IPS DF 19.7 (cell line): ENCODE measurements at places on chromosomes 7 and 10.

- no peak for DNase-seq
Measured at GRCh38 chr10:78433076-78433595, 399.5 kb downstream of the RPS24 start.

GRCh38 chr10:64795847-64796246, 1274.6 kb downstream of the REEP3 start:
- no peak for DNase-seq

GRCh38 chr10:88041243-88042159, 178.1 kb downstream of the PTEN start:
- DNase-seq = no peak

- no peak for DNase-seq
Measured at GRCh38 chr7:31014826-31015225, 37.3 kb upstream of the ADCYAP1R1 start.

DNA sequence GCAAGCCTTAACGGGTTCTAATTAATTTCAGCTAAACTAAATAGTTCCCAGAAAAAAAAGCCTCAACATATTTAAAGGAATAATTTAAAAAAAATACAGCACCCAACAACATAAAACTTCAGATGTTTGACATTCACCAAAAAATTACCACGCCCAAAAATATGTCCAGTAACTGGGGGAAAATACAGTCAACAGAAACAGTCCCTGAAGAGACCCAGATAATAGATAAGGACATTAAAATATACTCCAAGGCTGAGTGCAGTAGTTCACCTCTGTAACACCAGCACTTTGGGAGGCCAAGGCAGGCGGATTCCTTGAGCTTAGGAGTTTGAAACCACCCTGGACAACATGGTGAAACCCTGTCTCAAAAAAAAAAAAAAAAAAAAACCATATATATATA, 78.0 kb downstream of the BTAF1 start:
- no peak for DNase-seq

DNA sequence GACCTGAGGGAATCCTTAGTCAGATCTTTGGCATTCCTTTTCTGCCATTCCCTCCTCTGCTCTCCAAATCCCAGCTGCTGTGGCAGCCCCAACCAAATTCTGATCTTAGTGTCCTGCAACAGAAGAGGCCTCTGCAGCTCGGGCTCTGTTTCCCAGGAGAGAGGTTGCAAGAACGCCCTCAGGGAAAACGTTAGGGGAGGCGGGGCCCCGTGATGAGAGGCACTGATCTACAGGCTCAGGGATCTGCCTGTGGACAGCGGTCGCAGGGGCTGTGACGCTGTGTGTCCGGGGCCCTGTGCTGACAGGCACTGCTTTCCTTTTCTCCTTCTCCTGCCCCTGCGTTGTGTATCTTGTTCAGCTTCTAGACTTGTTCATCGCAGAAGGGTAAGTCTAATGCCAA, 57.3 kb upstream of the DPYSL4 start:
- no peak for DNase-seq

DNA sequence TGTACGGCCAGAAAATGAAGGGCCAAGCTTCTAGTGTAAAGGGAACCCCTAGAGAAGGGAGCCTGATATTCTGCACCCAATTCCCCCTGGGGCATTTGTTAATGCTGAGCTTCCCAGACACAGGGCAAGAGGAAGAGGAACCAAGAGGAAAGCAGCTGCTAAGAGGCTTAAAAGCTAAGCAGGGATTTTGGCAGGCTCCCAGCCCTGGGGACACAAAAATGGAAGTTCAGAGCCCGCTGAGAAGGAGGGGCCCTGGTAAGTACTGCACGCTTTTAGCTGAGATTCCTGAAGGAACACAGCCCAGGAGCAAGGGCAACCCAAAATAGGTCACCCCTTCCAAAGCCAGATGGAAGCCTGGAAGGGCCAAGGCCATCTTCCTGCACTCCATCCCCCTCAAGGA, 387.3 kb upstream of the MGMT start:
- DNase-seq = no peak

DNA sequence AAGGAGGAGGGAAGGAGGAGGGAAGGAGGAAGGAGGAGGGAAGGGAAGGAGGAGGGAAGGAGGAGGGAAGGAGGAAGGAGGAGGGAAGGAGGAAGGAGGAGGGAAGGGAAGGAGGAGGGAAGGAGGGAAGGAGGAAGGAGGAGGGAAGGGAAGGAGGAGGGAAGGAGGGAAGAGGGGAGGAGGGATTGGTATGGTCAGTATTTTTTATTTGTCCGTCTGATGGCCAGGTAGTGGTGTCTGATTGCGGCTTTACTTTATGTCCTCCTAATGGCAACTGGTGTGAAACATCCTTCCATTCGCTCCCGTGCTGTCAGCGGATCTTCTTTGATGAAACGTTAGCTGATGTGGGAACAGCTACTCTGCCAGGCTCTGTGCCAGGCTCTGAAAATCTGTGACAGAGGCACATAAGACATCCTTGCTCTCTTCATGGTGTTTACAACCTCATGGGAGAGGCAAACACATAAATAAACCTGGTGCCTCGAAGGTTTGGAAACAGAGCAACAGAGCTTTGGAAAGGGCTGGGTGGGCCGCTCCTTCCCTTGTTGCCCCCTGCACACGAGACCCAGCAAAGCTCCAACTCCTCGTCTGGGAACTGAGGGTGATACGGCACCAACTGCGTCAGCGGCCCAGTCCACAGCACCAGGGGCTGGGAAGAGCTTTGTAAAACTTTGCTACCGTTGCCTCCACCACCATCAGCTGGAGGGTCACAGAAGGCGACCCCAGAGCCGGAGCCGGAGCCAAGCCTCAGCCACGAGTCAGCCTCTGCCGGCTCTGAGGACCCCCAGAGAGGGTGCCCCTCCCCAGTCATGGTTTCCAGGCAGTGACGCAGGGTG, 40.3 kb downstream of the PDGFA start:
- DNase-seq = no peak

- no peak for DNase-seq
Measured at GRCh38 chr10:31605861-31606525, 287.0 kb downstream of the ZEB1 start.

GRCh38 chr7:39069031-39069430, 91.3 kb downstream of the POU6F2 start:
- peak; percentile 23 for DNase-seq

DNA sequence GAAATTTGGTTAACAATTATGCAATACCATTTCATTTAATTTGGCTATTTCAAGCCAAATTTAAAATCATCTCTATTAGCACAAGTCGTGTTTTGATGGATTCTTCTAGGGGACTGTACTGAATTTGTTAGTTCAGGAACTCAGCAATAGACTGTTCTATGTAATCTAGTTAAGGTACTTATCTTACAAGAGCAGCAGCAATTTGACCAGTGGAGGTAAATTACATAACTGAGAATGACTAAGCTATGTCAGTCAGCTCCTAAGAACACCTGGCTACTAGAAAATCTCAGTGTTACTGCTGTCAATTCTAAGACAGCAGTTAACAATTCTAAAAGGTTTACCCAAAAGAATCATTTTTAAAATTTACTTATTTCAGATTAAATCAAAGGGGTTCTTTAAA, 513.9 kb upstream of the ZWINT start:
- no peak for DNase-seq

GRCh38 chr7:57496395-57496794, 46.4 kb downstream of the ZNF716 start:
- no peak for DNase-seq

GRCh38 chr10:81570878-81571794, 303.9 kb upstream of the NRG3 start:
- no peak for DNase-seq

- DNase-seq = no peak
Measured at GRCh38 chr7:30925913-30926312, 14.3 kb downstream of the AQP1 start.

DNA sequence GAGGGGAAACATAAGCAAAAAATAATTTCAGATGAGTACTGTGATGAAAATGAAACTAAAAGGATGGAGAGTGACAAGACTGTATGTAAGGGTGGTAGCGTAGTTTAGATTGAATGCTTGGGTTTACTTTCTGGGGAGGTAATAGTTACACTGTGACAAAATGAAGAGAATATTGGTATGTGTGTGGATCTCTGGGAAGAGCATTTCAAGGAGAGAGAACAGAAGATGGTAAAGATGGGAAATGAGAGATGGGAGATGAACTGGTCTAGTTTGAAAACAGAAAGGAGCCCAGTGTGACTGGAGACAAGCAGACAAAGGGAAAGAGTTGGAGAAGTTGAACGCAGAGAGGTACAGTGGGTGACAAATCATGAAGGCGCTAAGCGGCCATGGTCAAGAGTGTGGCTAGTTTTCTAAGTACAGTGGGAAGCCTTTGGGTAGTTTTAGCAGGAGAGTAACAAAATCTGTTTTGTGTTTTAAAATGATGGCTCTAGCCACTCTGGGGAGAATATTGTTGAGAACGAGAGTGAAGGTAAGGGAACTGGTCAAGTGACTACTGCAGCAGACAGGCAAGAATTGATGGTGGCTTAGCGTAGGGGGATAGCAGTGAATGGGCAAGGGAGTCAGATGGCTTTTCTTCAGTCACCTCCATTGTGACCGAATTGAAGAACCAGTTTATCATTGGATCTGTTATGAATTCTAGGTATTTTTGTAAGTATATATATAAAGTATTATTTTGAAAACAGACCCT, 22.6 kb downstream of the PALS2 start:
- DNase-seq = no peak

- no peak for DNase-seq
Measured at GRCh38 chr7:22043367-22043766, 97.7 kb upstream of the CDCA7L start.

- DNase-seq = no peak
Measured at GRCh38 chr7:55431898-55432297, 66.8 kb downstream of the LANCL2 start.

DNA sequence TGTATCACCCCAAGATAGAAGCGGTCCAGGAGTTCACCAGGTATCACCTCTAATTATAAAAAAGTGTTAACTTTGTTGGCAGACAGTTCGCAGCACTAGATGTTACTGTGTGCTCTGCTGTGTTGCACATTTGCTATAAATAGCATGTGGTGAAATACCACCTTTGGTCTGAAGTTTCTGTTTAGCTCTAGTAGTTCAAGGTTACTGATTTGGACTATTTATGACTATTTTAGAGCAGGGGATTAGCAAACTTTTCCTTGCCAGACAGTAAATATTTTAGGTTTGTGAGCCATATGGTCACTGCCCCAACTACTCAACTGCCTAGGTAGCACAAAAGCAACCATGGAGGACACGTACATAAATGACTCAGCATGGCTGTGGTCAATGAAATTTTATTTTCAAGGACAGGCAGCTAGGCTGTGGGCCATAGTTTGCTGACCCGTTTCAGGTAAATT, 16.5 kb downstream of the DENND10 start:
- no peak for DNase-seq

DNA sequence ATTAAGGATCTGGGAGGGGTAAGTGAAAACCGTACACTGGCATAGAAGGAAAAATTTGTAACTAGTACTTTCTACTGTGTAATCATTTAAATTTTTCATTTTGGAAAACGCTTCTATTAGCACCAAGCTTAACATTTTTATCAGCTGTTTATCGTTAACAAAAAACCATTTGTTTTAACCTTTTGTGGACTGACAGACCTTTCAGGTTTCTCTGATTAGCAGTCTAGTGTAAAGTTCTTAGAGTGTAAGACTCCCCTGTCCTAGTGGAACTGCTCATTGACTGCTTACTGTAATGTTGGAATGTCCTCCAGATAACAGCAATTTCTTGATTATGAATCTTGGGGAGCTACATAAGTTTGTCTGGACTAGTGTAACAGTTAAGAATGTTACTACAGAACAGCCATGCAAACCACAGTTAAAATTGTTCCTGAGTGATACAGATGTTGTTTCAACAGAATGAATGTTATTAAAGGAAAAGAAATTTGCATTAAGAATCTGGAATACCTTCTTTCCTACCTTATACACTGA, 2.0 kb downstream of the DBF4 start:
- no peak for DNase-seq

GRCh38 chr10:23441251-23441650, 2.4 kb downstream of the OTUD1 start:
- no peak for DNase-seq

- DNase-seq = no peak
Measured at GRCh38 chr7:46544396-46545008, 623.4 kb upstream of the IGFBP3 start.

- no peak for DNase-seq
Measured at GRCh38 chr7:124088590-124088989, 55.7 kb upstream of the TMEM229A start.

DNA sequence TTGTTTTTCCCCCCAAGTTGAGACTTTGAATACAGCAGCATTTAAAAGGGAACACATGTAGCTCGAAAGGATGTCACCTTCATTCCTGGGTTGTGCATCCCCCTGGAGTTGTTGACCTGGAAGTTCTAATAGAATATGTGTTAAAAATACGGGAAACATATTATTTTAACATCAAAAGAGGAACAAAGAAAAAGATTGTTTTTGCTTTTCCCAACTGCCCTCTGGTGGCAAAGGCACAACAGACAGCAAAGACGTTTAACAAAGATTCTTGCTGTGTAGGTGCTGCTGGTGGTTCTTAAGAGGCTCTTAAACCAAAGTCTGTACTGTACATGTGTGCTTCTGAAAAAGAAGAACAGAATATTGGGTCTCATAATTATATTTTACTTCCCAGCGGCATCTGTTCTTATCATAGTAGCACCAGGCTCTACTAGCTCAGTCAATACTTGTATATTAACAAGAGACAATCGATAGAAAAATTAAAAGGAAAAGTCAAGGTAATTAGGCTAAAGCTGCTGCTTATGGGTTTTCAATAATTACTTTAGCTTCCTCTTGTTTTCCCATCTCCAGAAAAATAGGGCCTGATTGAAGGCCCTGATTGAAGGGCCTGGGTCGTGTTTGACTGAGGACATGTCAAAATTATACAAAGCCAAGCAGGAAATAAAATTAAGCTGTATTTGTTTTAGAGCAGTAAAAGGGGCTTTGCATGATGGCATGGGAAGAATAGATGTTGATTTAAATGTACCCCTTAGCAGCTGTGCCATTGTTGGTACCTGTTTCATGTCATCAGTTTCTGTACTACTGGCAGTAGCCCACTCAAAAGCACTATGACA, 384.2 kb upstream of the LRGUK start:
- no peak for DNase-seq

- DNase-seq = no peak
Measured at GRCh38 chr10:33746836-33747268, 412.4 kb upstream of the NRP1 start.
